ENCODE measurements at places on chromosomes 12 and 14.

DNA sequence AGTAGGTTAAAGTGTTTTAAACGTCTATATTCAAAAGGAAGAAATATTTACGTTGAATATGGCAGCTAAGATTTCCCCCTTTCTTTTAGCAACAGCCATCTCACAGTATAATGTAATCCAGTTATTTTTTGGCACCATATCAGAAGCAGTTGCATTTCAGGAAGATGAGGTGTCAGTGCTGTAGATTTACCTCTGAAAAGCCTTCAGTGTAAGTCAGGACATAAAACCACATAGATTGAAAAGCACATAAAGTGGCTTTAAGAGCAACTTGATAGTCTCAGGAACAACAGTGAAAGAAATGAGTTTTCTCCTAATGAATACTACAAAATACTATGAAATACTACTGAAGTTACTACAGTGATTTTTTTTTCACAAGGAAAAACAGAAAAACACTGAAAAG, 6.9 kb downstream of the MLH3 start:
- H3K4me1 ChIP-seq: peaks cover 49% of the 10 kb centered on the region
- no peak overlapping the region for H3K27ac ChIP-seq
- peaks cover 48% of the 10 kb centered on the region for H3K36me3 ChIP-seq
- H3K4me3 ChIP-seq: peak overlapping the region; percentile 4
- DNase-seq: no peak

GRCh38 chr14:30834353-30834752, 40.0 kb upstream of the COCH start:
- no peaks in the 10 kb centered on the region for H3K4me1 ChIP-seq
- H3K4me3 ChIP-seq: no peak overlapping the region
- H3K27ac ChIP-seq: no peak overlapping the region

- peak; percentile 81 for DNase-seq
- H3K4me1 ChIP-seq: peaks cover 26% of the 10 kb centered on the region
- H3K27ac ChIP-seq: peak overlapping the region; percentile 59
- peaks cover 20% of the 10 kb centered on the region for H3K27me3 ChIP-seq
Observed at GRCh38 chr12:69052613-69053408, 119.8 kb upstream of the CPM start.

- no peak for DNase-seq
- peaks cover 8% of the 10 kb centered on the region for H3K4me1 ChIP-seq
Observed at GRCh38 chr14:96393071-96393691, 1.3 kb downstream of the AK7 start.

- DNase-seq: peak; percentile 43
- no peak overlapping the region for H3K27ac ChIP-seq
- H3K36me3 ChIP-seq: no peaks in the 10 kb centered on the region
- peaks cover 3% of the 10 kb centered on the region for H3K27me3 ChIP-seq
- no peak overlapping the region for H3K4me3 ChIP-seq
Observed at GRCh38 chr12:80040075-80040738, 59.1 kb upstream of the OTOGL start.

- H3K4me3 ChIP-seq: peak overlapping the region; percentile 10
- H3K27me3 ChIP-seq: no peaks in the 10 kb centered on the region
- peaks cover 13% of the 10 kb centered on the region for H3K36me3 ChIP-seq
Observed at GRCh38 chr12:75489613-75490210, 9.2 kb downstream of the GLIPR1 start.

DNA sequence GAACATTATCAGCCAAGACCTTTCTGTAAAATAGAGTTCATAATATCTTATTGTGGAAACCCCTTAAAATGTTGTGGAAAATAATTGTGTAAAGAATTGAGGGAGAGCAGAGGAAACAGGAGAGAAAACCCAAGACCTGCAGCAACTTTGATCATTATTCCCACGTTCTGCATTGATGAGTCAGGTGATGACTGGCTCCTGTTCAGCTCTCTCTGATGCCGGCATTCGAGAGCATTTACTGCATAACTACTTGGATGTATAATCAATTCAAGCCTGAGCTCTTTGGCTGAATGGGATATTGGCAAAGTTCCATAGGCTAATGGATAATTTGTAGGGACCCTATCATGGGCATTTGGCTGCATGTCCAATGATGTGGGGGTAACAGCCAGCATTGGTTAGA, 176.3 kb upstream of the ARID2 start:
- H3K4me1 ChIP-seq: no peaks in the 10 kb centered on the region
- H3K4me3 ChIP-seq: no peak overlapping the region
- DNase-seq: no peak
- no peak overlapping the region for H3K27ac ChIP-seq
- no peaks in the 10 kb centered on the region for H3K27me3 ChIP-seq
- no peaks in the 10 kb centered on the region for H3K36me3 ChIP-seq

DNA sequence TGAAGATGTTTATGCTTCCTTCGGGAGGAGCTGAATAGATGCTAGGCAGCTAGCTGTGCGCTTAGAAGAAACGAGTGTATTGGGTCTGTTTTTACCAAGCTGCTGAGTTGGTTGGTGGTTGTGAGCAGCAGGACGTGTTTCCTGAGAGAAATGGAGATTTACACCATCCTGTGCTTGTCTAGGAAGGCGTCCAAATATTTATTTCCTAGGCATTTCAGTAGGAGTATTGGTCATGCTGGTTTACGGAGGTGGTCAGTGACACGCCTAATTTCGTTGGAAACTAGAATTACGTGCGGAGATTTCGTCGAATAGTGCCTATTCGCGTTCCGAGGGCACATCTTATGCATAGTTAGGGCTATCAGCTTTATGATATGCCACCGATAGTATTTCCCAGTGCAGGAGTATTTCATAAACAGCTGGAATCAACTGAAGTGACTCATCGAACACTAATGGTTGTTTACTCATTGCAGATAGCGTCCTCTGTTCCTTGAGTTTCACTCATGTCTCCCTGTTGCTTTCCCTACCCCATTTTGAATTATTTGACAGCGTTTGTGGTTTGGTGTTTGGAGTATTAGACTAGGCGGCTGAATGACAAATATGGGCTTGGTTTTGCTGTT, 780 bp downstream of the TBC1D15 start:
- H3K36me3 ChIP-seq: peaks cover 10% of the 10 kb centered on the region
- H3K27ac ChIP-seq: peak overlapping the region; percentile 95
- H3K4me3 ChIP-seq: peak overlapping the region; percentile 94
- H3K27me3 ChIP-seq: no peaks in the 10 kb centered on the region
- peak; percentile 16 for DNase-seq

GRCh38 chr12:71306808-71307207, 132.8 kb upstream of the LGR5 start:
- no peaks in the 10 kb centered on the region for H3K4me1 ChIP-seq
- DNase-seq: no peak
- H3K4me3 ChIP-seq: no peak overlapping the region

- no peaks in the 10 kb centered on the region for H3K27me3 ChIP-seq
- H3K36me3 ChIP-seq: peaks cover 10% of the 10 kb centered on the region
- H3K4me1 ChIP-seq: peaks cover 70% of the 10 kb centered on the region
Observed at GRCh38 chr14:89430391-89431236, 13.6 kb upstream of the FOXN3 start.

GRCh38 chr14:63939006-63939270, 86.1 kb downstream of the SYNE2 start:
- no peak overlapping the region for H3K4me3 ChIP-seq
- peaks cover 25% of the 10 kb centered on the region for H3K4me1 ChIP-seq
- no peak for DNase-seq
- no peaks in the 10 kb centered on the region for H3K27me3 ChIP-seq
- peaks cover 14% of the 10 kb centered on the region for H3K36me3 ChIP-seq

DNA sequence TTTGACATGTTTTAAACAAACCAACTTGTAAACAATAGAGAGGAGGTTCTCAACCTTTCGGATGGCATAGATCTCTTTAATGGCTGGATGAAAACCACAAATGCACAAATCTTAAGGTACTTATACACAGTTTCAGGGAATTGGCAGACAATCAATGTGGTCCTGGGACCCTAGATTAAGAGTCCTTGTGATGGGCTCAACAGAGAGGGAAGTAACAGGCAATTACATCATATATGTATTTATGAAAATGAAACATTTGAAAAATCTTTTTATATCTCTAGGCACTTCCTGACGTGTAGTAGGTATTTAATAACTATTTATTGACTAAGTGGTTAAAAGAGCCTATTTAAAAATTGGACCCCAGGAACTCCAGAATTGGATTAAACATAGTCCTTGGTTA, 897 bp downstream of the ACTR10 start:
- DNase-seq: no peak
- peaks cover 38% of the 10 kb centered on the region for H3K4me1 ChIP-seq
- H3K4me3 ChIP-seq: peak overlapping the region; percentile 97
- peak overlapping the region; percentile 92 for H3K27ac ChIP-seq
- H3K36me3 ChIP-seq: peaks cover 5% of the 10 kb centered on the region
- H3K27me3 ChIP-seq: no peaks in the 10 kb centered on the region

DNA sequence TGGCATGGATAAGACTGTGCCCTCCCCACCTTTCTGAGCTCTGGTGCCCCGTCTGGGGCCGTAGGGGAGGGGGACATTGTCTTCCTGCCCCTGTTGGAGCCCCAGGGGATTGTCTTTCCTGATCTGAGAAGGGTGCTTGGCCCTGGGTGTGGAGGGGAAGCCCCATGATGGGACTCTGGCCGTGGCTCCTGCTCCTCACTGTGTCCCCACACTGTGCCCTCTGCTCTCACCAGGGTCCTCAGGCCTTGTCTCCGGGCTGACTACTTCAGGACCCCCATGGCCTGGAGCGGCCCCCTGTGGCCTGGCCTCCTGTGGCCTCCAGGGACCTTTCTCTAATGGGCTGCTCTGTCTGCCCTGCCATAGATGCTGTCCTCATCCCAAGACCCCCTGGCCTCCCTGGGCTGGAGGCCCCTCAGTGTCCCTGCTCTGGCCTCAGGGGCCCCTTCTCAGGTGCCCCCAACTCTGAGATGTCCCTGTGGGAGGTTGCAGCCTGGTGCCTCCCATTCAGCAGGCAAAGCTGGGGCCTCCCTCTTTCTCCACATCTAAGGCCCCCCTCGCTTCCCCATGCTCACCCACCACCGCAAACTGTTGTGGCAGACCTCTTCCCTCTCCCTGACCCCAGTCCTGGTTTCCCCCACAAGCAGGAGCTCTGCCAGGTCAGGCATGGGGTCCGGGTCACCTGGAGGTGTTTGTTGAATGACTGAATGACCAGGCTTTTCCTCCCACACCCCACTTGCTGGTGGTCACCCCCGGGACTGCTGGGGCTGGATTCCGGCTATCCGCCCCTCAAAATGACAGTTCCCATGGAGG, 4.0 kb downstream of the KIF26A start:
- no peaks in the 10 kb centered on the region for H3K36me3 ChIP-seq
- H3K27ac ChIP-seq: no peak overlapping the region
- no peaks in the 10 kb centered on the region for H3K4me1 ChIP-seq
- peaks cover 5% of the 10 kb centered on the region for H3K27me3 ChIP-seq
- peak; percentile 3 for DNase-seq

- peaks cover 7% of the 10 kb centered on the region for H3K27me3 ChIP-seq
- DNase-seq: no peak
- H3K36me3 ChIP-seq: no peaks in the 10 kb centered on the region
- no peak overlapping the region for H3K27ac ChIP-seq
Observed at GRCh38 chr12:69840727-69841126, 15.7 kb downstream of the MYRFL start.

DNA sequence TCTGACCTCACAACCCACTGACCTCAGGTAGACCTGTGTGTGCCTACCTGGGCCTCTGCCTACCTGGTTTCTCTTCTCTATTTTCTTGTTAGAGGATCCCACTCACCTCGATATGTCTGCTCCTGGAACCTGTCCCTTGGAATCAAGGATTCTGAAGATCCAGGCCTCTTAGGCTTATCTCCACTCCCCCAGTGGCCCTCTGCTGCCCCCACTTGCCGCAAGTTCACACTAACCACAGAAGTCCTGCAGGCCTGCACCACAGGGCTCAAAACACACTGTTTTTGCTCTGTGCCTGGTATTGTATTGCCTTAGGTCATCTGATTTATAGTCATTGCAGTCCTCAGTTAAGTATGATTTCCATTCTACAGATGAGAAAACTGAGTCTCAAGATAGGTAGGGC, 15.3 kb upstream of the NRXN3 start:
- DNase-seq: no peak
- H3K27me3 ChIP-seq: peaks cover 20% of the 10 kb centered on the region
- H3K4me1 ChIP-seq: no peaks in the 10 kb centered on the region
- no peaks in the 10 kb centered on the region for H3K36me3 ChIP-seq

- H3K36me3 ChIP-seq: peaks cover 8% of the 10 kb centered on the region
- no peaks in the 10 kb centered on the region for H3K4me1 ChIP-seq
- no peak for DNase-seq
- no peak overlapping the region for H3K27ac ChIP-seq
- H3K4me3 ChIP-seq: no peak overlapping the region
Observed at GRCh38 chr14:100603341-100604120, 16.3 kb upstream of the BEGAIN start.

- no peaks in the 10 kb centered on the region for H3K27me3 ChIP-seq
- DNase-seq: peak; percentile 73
- H3K4me3 ChIP-seq: no peak overlapping the region
Observed at GRCh38 chr12:104687823-104688573, 231.2 kb downstream of the CHST11 start.

DNA sequence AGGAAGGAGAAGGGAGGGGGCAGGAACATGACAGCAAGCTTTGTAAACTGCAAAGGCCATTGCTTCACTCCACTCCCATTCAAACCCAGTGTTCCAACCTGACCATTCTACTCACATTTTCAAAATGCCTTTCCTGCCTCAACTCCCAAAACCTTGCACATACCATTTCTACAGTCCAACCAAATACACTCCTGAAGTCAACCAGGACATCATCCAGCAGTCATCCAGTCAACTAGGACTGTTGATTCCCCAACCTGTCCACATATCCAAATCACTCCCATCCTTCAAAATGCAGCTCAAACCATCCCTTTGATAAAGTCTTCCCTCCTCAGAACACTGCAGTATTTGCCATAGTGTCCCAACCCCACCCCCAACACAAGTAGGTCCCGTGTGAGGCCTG, 2.9 kb downstream of the SMUG1 start:
- DNase-seq: no peak
- no peak overlapping the region for H3K27ac ChIP-seq
- H3K4me3 ChIP-seq: peak overlapping the region; percentile 3
- peaks cover 5% of the 10 kb centered on the region for H3K36me3 ChIP-seq

- H3K4me3 ChIP-seq: no peak overlapping the region
- no peak overlapping the region for H3K27ac ChIP-seq
- DNase-seq: no peak
- no peaks in the 10 kb centered on the region for H3K27me3 ChIP-seq
- no peaks in the 10 kb centered on the region for H3K36me3 ChIP-seq
Observed at GRCh38 chr14:26867171-26867757, 269.4 kb upstream of the NOVA1 start.

DNA sequence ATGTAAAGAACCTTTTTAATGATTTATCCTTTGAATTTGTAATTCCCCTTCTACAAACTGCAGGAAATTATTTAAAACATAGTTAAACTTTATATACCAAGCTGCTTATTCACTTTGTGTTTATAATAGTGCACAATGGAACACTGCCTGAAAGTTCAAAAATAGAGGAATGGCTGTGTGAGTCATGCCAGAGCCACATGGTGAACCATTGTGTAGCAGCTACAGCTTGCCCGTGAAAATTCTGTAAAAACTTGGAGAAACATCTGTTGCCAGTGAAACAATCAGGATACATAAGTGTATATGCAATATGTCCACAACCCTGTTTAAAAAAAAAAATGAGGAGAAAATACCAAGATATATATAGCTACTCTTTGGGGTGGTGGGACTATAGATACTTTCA, 59.5 kb downstream of the VEZT start:
- H3K4me1 ChIP-seq: no peaks in the 10 kb centered on the region
- peaks cover 26% of the 10 kb centered on the region for H3K36me3 ChIP-seq
- H3K27ac ChIP-seq: no peak overlapping the region
- no peaks in the 10 kb centered on the region for H3K27me3 ChIP-seq

- no peaks in the 10 kb centered on the region for H3K27me3 ChIP-seq
- no peaks in the 10 kb centered on the region for H3K36me3 ChIP-seq
Observed at GRCh38 chr12:45518291-45519235, 210.9 kb upstream of the ARID2 start.

Data from activated CD4-positive, alpha-beta T cell treated with anti-CD3 and anti-CD28 coated beads for 36 hours (primary cell).